MG63 (cell line): ENCODE measurements at places on chromosomes 2 and 18. TPM values are rescaled to one million over a fixed set of nuclear protein-coding genes. Genes with fewer than 3 reads are reported as not detected.

DNA sequence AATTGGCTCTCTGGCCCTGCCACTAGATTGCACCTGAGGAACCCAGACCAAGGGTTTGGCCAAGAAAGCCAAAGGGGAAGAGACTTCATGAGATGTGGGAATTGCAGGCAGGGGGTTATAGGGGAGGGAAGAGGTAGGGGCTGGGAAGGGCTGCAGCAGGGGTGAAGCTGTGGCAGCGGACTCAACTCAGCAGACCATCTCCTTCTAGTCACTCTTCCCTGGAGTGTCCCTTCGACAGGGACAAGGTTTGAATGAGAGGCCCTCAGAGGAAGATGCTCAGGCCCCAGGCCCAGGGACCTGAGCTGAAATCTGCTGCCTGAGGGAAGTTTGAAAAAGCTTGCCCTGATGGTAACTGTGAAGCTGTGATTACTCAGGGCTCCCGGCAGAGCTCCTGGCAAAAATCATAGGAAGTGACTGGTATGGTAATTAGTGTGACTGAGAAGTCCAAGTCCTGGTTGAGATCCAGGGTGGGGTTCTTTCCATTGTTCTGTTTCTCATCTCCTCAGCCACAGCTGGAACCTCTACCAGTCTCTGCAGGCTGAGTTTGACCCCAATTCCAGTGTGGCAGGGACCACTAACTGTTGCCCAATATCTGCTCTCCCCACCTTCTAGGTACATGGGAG, 300.9 kb downstream of the CYP26B1 start:
- DNase-seq: peak; percentile 85

GRCh38 chr2:207640661-207641060, 15.5 kb upstream of the METTL21A start:
- DNase-seq: no peak

DNA sequence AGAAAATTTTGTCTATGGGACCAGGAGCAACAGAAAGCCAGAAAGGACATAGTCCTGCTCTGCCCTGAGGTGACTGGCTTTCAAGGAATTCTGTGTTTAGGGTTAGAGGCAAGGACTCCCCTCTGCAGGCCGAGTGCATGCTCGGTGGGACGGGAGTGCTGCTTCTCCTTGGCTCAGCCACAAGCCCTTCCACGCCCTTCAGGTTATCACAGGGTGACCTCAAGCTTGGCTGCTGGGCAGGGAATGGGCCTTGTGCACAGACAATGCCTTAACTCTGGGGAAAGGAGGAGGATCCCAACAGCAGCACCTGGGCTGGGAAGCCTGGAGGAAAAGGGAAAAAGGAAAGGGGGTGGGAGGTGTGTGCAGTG, 32.8 kb downstream of the FAM178B start:
- DNase-seq: no peak

DNA sequence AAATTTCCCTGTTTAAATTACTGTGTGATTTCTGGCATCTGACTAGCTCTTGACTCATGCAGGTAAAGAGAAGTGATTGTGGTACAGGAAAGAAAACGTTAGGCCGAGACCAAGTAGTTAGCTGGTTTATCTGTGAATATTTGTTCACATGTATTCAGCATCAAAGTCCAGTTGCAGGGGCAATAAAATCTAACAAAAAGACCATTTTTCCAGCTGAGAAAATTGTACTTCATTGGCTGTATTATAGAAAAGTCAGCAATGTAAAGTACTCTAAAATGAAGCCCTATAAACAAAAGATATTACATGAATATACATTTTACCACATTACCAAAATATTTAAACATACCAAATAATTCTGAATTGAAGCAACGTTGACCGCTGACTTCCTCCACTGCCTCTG, 88.3 kb downstream of the NBAS start:
- no peak for DNase-seq

DNA sequence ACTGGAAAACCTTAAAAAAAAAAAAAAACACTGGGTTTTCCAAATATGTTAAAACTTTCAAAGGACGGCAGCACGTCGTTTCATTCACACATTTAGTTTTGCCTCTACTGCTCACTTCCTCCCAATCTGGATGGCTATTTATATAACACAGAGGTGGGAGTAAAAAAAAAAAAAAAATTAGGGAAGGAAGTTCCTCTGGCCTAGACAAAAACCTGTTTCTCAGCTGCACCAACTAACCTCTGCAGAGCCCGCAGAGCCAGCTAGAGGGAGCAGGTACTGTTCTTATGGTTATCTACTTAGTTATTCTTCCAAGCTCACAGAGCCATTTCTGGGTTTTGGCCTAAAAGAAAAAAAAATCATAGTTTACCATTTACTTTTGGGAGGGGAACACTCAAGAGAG, 28.1 kb downstream of the SLC1A4 start:
- no peak for DNase-seq

DNA sequence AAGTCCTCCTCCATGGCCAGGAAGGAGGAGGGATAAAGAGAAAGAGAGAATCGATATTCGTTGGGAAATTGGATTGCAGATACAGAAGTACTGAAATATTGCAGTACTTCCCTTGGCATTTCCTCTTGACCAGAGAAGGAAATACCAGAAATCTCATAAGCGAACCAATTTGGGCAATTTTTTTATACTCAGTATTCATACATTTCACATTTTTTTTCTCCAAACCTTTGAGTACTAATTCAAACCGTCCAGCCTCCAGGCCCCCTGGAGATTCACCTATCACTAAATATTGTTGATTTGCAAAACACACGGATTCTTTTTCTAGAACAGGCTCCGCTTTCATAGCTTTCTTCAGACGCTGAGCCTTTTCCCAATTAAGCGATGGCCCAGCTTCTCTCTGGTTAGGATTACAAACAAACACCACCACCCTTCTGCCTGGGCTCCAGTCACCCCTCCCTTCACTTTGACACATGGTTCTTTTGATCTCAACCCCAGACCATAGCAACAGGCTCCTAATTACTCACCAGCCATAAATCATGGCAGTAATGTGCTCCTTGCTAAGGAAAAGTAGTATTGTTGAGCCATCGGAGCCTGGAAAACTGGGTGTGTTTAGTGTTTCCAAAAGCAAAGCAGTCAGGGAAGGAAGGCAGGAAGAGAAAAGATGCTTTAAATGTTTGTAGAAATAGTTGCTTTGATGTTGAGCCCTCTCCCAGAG, 138.4 kb upstream of the CCDC68 start:
- no peak for DNase-seq

- no peak for DNase-seq
These were observed 7.1 kb downstream of the ADCY3 start for GRCh38 chr2:24912986-24913385.

DNA sequence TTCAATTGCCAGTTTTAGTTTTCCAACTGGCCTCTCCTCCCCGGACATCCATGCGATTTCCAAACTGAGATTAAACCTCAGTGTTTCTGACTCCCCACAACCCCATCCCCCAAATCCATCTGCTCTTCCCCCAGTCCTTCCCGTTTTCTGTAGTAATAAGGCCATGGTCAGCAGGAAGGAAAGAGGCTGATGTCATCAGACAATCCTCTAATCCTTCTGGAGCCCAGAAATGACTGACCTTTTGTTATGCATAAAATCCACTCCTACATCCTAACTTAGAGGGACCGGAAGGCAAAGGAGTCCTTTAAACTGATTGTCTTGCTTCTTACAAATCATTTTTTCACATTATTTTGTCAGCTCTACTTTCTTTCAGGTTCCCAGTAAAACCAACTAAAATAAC, 155.8 kb downstream of the INO80D start:
- DNase-seq: no peak

DNA sequence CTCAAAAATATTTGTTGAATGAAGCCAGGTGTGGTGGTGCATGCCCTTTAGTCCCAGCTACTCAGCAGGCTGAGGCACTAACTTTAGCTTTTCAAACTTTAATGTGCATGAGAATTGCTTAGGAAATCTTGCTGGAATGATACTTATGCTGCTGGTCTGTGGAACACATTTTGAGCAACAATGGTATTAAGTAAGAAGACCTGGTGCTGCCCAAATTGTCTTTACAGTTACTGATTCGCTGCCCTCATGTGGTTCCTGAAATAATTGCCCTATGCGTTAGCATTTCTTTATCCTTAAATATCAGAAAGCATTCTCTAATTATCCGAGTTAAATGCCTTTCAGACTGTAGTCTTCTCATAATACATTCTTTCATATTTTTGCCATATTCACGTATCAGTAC, 76.0 kb upstream of the SESTD1 start:
- no peak for DNase-seq

- DNase-seq: peak; percentile 73
These were observed 142.8 kb upstream of the LMAN1 start for GRCh38 chr18:59501920-59502273.

DNA sequence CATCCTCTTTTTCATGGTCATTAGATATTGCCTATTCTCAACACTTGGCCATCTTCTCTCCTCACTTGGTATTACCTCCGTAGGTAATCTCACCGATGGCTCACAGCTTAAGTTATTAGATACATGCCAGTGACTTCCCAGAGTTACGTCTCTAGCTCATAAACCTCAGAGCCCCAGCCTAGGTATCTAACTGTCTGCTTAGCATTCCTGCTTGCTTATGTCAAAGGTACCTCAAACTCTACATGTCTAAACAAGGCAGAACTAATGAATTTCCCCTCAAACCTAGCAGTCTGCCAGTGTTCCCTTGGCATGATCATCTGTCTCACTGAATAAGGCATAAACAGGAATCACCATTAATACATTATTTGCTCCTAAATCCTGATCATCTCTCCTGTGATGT, 27.7 kb upstream of the ZNF638 start:
- no peak for DNase-seq

DNA sequence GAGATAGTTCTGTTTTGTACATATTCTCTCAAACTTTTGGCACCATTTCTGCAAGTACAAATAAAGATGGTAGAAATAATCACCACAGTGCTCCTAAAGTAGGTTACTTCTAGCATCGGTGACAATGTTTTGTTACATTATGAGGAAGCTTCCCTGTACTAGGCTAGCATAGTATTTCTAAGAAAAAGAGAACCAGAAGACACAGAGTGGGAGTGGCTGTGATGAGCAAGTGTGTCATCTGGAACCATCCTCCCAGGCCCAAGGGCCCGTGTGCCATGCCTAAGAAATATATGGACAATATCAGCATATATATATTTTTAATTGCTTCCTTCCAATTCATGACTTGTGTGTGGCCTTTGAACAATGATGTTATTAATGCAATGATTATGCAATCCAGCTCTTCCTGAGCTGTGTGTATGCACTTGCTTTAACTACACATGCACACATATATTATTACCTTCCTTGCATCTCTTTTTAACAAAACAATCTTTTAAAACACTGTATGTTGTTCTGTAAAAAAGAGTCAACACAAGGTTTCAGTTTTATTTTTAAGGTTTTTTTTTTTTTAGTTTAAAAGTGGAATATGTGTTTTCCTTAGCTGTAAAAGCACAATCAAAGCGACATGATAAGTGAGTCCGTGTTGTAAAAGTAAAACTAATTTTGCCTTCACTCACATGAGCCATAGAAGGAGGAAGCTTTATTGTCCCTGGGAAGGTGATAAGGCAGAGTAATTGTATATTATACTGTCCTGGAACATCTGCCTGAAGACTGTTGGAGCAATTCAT, 303.9 kb downstream of the ZNF407 start:
- no peak for DNase-seq

DNA sequence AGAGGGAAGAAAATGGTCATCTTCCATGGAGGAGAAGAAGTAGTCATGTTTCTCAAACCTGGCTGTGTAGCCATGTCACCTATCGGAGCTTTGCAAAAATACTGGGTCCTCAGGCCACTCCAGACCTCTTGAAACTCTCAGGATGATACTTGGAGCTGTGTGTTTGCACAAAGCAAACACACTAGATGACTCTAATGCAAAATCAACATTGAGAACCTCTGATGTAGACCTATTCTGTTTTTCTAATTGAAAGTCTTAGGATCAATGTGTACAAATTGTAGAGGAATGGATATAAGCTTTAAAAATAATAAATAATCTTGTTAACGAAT, 444.3 kb downstream of the RND3 start:
- DNase-seq: no peak

DNA sequence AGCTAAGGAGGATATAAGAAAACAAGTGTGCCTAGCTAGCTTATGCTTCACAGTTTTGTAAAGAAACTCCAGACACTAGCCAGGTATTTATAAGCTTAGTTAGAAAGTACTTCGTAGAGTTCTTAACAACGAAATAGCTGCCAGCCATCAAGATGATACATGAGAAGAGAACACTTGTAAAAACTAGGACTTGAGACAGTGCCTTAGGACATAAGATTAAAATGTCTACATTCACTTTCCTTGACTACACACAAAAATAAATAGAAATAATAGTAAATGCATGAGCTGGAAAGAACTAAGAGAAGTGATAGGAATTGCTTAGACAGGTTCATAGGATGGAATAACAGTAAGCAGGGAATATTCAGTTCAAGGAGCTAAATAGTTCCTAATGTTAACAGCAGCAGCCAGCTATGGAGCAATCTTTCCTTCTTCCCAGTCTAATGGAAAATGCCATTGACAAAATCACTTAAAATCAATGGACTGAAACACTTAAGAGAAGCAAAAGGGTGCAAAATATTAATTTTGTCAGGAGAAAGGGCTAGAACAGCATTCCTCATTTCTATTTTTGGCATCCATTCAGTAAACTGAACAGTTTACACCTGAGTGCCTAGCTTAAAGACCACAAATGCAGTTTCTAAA, 186.6 kb downstream of the PDE11A start:
- no peak for DNase-seq

- DNase-seq: no peak
These were observed 276.8 kb upstream of the HDAC4 start for GRCh38 chr2:239677453-239678185.

GRCh38 chr2:153408710-153409385, 69.7 kb downstream of the RPRM start:
- peak; percentile 26 for DNase-seq

GRCh38 chr2:95278051-95278471, 3.8 kb downstream of the PROM2 start:
- DNase-seq: peak; percentile 91

GRCh38 chr18:57040175-57040574, 106.7 kb upstream of the BOD1L2 start:
- no peak for DNase-seq

- peak; percentile 63 for DNase-seq
These were observed 3.5 kb downstream of the CDK5R2 start for GRCh38 chr2:218962859-218963492.

GRCh38 chr2:149409506-149409905, 79.1 kb downstream of the LYPD6 start:
- DNase-seq: no peak

- DNase-seq: no peak
These were observed 969.1 kb upstream of the CDH2 start for GRCh38 chr18:29146068-29146467.

Gene PLEKHA3
- 14.8 and 23.7 TPM in 2 replicates for total RNA-seq

Gene DSG4
- total RNA-seq: not detected in 2 replicates

Gene RNF152
- total RNA-seq: 0.99 and 1.1 TPM in 2 replicates

Gene LINC00305
- not detected in 2 replicates for total RNA-seq

Gene TWIST2
- total RNA-seq: 40.5 and 66.9 TPM in 2 replicates

Gene IL37
- total RNA-seq: 3.1 and 6.9 TPM in 2 replicates

Gene KRTCAP3
- total RNA-seq: not detected in 2 replicates

Gene SIX2
- total RNA-seq: 5.2 and 14.0 TPM in 2 replicates

Gene NTSR2
- not detected in 2 replicates for total RNA-seq
